ENCODE measurements at places on chromosomes 1 and 21.

- no peak overlapping the region for H3K4me3 ChIP-seq
- DNase-seq: no peak
- no peaks in the 10 kb centered on the region for H3K36me3 ChIP-seq
- H3K27ac ChIP-seq: no peak overlapping the region
- H3K4me1 ChIP-seq: no peaks in the 10 kb centered on the region
- H3K27me3 ChIP-seq: no peaks in the 10 kb centered on the region
Measured at GRCh38 chr1:214002472-214002871, 14.7 kb downstream of the PROX1 start.

GRCh38 chr1:212311836-212312497 lies 26.8 kb downstream of the PPP2R5A start:
- H3K36me3 ChIP-seq: no peaks in the 10 kb centered on the region
- no peak for DNase-seq
- no peaks in the 10 kb centered on the region for H3K4me1 ChIP-seq
- H3K4me3 ChIP-seq: no peak overlapping the region
- no peaks in the 10 kb centered on the region for H3K27me3 ChIP-seq

DNA sequence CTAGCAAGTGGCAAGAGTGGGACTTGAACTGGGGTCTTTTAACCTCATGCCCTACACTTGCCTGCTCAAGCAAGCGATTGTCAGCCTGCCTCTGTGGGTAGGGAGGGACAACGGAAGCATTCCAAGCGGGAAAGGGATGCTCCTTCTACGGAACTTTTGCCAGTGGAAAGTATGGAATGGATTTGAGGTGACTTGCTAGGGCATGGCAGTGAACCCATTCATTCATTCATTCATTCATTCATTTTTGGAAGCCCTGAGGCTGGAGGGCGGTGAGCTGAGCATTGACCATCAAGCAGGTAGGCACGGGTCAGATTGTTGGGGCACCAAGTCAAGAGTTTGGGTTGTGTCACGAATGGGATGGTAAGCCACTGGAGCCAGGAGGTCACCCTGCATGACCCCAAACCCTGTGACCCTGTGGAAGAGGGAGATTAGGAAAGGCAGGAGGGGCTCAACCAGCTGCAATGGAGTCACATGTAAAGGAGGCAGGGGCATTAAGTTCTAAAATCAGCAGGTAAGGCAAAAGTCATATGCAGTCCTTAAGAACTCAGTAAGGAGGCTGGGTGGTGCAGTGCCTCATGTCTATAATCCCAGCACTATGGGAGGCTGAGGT lies 11.8 kb upstream of the CITED4 start:
- no peaks in the 10 kb centered on the region for H3K27me3 ChIP-seq
- peaks cover 15% of the 10 kb centered on the region for H3K4me1 ChIP-seq
- no peaks in the 10 kb centered on the region for H3K36me3 ChIP-seq

DNA sequence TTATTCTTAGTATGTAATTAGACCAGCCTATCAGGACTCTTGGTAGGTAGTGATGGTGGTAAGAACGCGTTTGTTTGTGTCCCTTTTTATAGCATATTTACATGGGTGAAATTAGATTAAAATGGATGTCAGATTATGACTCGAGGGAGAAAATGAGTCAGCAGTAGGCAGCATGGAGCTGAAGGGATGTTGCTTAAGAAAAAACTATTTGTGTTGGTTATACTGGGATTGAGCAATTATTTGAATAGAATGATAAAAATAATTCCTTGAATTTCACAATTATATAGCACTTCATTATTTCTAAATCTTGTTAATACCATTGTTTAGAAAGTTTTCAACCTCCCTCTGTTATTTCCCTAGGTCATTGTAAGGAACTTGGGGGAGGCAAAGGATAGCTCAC lies 348.8 kb downstream of the RYR2 start:
- H3K4me1 ChIP-seq: no peaks in the 10 kb centered on the region
- DNase-seq: no peak
- H3K27me3 ChIP-seq: no peaks in the 10 kb centered on the region

Data from effector memory CD4-positive, alpha-beta T cell (primary cell).